ENCODE measurements at places on chromosomes 3 and 15.

DNA sequence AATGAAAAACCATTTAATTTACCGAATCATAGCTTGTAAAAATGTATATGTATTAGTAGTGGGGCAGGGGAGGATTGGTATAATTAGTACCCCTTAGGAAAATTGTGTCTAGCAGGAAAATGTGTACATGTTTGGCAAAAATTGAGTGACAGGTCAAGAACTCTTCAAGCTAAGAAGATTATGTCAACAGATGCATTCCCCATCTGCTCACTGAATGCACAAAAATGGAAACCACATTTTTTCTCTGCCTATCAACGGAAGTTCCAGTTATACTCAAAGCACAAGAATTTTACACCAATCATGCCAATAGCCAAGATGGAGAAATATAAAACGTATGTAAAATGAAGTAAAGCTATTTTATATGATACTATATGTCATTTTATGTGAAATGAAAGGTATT is 377.8 kb downstream of the KCNH8 start:
- DNase-seq: no peak

DNA sequence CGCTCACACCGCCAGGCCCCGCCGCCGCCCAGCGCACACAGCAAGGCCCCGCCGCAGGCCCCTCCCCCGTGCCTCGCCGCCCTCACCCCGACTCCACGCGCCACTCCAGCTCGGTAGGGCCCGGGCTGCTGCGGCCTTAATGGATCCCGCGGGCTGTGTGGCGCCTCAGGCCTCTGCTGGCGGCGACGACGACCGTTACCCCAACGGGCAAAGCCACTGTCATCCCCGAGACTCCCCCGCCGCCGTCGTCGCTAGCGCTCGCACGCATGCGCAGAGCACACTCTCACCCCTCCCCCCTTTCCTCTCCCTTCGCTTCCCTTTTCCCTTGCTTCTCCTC is at the start of gene MSL2:
Gene MSL2, minus strand, starts transcription at position 272 of the 337 bp plus-strand sequence. CDS start 1,222 bp downstream, outside the sequence.
- DNase-seq: peak; percentile 94

- no peak for DNase-seq
Observed at GRCh38 chr15:82918607-82919230, 33.8 kb downstream of the HOMER2 start.

DNA sequence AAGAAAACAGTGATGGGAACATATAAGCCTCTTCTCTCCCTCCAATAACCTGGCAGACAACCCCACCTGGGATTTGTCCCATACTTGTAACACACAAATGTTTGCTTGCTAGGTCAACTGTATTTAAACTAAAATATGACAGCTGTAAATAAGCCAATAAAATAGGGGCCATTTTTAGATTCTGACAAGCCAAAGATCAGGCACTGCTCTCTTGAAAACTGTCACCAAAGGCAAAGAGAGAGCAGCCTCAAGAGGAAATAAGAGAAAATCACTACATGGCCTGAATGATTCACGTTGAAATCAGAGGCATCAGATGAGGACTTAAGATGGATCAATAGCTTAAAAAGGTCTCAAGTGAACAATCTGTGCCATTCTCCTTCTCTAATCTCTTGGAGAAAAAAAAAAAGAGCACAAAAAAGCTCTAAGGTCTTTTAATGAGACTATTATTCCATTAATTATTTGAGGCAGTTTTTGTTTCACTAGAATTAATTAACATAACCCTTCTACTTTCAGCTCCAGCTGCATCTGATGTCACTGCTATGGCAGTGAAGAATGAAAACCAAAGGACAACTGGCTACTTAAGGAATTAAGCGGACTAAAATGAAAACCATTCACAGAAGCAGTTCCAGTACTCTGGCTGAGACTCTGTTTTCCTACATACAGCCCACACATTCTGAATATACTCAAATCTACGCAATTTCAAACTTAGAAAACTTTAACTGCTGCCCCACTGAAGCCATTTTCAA is 19.0 kb downstream of the MYO5A start:
- no peak for DNase-seq

DNA sequence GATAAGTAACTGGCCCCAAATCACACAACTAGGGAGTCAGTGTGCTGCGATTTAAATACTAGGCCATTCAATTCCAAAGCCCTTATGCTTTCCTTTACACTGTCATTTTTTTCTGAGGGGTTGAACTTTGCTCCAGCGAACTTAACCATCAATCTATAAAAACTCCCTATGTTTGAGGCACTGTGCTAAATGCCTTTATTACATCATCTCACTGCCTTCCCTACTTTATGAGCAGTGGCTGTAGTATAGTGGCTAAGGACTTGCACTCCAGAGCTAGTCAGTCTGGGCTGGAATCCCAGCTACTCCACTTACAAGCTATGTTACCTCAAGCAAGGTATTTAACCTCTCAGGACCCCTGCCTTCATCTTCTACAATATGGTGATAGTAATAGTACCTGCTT is 26.9 kb upstream of the WDR72 start:
- no peak for DNase-seq

- DNase-seq: no peak
Observed at GRCh38 chr3:52874864-52875587, 22.3 kb downstream of the STIMATE start.

GRCh38 chr3:115685097-115685496 is 61.8 kb downstream of the GAP43 start:
- DNase-seq: no peak

GRCh38 chr15:74988007-74988800 is 7.2 kb upstream of the SCAMP5 start:
- peak; percentile 59 for DNase-seq

DNA sequence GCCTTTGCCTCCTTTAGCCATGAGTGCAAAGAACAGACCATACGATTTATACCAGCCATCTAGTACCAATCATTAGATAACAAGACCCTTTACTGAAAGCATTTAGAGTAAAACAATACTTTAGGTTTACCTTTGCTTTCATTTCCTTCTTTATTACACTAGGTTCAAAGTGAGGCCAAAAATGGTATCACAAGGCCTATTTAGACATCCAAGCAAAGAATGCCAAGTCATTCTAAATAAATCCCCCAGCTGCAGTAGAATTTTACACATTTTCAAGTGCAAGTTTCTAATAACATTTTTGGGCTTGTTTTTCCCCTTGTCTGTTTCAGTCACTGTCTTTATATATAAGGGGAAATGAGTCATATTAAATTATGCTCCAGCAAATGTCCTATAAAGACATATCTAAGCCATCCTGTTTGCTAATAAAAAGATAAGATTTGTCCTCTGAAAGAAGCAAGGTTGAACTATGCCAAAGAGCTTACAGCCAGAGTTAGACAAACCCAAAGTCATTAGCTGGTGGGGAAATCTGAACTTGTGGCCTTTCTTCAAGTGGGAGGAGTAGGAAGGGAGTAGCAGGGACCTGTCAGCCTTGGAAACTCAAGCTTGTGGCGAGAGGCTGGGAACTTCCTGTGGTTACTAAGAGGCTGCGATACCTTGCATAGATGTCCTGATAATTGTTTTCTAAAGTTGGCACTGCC is 232.7 kb downstream of the MECOM start:
- no peak for DNase-seq

GRCh38 chr3:46145147-46145546 is 63.0 kb downstream of the CCR1 start:
- no peak for DNase-seq

- no peak for DNase-seq
Observed at GRCh38 chr3:185586686-185587039, 568 bp downstream of the SENP2 start.

DNA sequence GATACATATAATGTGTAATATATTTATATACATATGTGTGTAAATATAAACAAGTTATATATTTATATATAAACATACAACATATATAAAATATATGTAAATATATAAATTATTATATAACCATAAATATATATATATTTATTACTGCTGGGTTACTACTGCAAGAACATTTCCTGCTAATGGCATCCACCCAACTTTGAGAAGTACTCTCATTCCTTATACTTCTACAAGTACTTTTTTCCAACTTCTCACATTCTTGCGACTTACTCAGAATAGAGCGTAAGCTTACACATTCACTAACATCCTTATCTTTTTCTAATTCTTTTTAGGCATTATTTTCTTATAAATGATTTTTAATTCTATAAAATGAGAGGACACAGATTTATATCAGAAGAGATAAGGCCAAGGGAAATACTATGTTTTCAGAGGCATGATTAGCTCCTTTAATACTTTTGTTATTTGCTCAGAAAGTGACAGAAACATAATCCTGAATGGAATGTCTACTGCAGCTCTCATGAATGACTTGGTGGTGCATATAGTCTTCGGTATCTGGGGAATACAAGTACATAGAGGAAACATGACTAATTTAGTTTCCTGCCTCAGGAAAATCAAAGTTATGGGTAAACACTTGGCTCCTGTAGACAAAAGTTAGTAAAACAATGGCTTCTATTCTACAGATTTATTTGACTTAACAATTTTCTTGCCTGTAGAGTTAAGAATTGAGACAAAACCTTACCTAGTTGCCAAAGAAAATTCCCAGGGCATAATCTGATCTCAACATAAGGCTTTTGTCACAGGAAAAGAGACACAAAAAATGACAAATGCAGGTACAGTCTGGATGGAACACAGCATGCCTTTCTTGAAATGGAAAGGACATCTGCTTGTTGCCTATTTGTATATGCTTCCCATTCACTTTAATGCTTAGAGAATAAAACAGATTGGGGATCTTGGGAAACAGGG is 453.9 kb downstream of the SQOR start:
- no peak for DNase-seq

GRCh38 chr3:128910006-128910405 is 30.6 kb downstream of the ACAD9 start:
- DNase-seq: no peak

- DNase-seq: no peak
Observed at GRCh38 chr3:150239766-150240165, 168.3 kb upstream of the TSC22D2 start.

DNA sequence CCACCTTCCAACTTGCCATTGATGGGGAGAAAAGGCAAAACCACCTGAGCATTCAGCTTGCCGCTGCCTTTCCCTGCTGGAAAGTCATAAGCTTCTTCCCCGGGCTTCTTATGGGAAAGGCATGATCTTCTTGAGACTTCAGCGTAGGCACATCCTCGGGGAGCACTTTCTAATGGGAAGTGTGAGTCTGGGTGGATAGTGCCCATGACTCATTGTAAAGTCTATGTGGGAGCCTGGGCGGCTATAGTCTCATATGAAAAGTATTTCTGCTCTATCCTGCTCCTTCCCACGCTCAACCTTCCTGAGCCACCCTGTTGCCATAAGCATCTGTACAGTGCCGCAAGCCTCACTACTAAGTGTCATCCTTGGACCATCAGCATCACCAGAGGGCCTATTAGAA is 309.9 kb upstream of the THBS1 start:
- no peak for DNase-seq

DNA sequence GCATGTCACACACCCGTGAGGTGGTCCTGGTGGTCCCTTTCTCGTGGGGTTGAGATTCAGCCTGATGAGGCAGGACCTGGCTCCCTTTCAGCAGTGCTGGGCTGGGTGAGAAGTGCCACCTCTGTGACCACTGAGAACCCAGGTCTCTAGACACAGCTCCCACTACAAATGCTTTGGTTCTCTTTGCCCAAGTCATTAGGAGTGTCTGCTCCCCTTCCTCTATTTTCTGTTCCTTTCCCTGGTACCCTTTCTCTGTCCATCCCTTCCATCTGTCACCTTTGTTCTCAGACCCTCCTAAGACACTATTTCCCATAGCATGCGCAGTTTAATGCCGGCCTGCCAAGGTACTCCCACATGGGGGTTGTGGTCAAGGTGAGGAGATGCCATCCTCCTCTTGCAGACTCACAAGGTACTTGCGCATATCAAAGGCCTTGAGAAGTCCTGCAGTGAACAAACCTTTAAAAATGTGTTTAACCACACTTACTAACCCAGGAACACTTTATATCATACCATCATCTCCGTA is 297.7 kb downstream of the LRTM1 start:
- no peak for DNase-seq

- no peak for DNase-seq
Observed at GRCh38 chr3:127539366-127540060, 51.0 kb downstream of the TPRA1 start.

All from chondrocyte (in vitro differentiated cells).